ENCODE measurements at places on chromosomes 1 and 21.
A peak's percentile ranks its signal among the peaks of the same experiment; 100 is the strongest.

DNA sequence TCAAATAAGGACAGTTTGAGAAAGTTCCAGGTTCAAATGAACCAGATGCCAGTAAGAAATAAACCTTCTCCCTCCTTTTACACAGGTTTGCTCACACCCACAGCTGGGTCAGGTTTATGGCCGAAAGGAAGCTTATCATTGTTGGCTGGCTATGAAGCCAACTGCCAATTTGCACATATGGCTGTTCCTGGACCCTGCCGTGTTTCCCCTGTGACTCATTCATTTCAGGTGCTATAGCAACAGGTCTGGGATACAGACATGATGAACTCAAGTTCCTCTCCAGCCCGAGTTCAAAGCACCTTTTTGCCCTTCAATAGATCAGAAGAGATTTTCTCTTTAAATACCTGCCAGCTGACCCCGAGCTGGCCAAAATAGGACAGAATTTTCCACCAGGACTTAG lies 134.4 kb upstream of the SMYD2 start:
- no peak for DNase-seq

DNA sequence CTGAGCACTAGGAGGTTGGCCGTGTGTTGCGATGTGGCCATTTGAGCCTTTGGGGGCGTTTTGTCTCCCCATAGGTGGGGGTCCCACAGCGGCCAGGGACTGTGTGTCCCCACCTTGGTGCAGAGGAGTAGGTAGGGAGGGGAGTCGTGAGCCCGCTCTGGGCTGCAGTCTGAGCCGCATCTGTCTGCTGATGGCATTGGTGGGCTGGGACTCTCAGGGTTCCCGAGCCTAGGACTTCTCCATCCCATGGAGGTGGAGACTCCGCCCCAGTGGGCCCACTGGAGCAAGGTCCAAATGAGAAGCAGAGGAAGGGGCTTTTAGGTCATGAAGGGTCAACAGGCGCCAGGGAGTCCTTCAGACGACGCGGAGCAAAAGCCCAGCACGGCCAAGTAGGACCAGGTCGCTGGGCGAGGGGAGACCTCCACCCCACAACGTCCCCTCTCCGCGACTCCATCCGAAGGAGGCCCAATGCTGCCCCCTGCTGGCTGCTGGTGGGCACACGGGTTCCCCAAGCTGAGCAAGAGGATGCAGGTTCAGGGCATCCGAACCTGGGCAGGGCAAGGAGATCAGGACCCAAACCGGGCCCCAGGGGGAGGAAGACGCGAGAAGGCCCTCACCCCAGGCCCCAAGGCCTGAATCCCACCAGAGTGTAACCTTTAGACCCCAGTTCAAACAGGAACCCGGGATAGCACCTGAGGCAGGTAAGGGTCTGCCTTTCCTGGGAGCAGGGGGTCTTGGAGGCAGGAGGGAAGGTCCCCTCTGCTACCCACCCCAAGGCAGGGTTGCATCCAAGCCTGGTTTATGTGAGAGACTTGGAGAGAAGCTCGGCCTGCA lies 14.9 kb downstream of the TTC34 start:
- peak; percentile 68 for DNase-seq

- no peak for DNase-seq
Measured at GRCh38 chr1:98044071-98044697, 123.3 kb upstream of the DPYD start.

DNA sequence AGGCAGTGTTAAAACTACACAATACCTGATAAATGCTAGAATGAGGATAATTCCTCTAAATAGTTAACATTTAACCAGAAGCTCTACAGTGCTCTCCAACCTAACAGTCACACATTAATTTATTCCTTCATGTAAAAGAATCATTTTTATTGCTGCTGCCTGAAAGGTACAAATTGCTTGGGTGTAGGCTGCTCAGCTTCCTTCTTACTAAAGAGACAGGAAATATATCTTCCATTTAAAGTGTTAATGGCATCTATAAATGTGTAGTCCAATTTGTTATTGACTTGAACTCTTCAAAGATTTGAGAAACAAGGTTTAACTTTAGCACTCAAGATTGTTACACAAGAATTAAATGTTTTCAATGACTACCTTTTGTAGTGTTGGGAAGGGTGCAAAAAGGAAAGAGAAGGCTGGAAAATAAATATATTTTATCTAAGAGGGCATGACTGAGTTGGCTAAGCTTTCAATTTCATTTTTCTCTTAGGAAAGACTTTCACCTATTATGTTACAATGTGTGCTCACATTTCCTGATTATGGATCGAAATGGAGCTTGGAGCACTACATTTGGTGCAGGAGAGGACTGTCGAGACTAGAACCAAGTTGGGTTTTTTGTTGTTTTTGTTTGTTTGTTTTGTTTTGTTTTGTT lies 105.5 kb upstream of the CACYBP start:
- no peak for DNase-seq

DNA sequence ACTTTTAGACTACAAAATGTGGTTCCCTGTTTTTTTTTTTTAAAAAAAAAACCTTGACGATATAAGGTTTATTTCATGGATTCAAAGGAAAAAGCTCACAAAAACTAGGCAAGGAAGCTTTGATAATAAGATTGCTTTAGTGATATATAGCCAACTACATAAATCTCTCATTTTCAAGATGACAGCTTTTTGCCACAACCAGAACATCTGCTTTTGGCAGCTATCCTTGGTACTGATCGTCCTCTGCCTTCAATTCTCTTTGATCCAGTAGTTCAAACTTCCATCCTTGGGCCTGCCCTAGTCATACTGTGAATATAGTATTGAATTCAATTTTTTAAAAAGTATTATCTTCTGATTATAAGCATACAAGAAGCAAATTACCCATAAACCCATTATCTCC lies 72.9 kb upstream of the CD53 start:
- no peak for DNase-seq

- DNase-seq: no peak
Measured at GRCh38 chr1:223038288-223039006, 104.6 kb downstream of the TLR5 start.

GRCh38 chr1:80066060-80066459 lies 1059.5 kb upstream of the ADGRL4 start:
- DNase-seq: no peak

- no peak for DNase-seq
Measured at GRCh38 chr1:25647106-25647505, 30.5 kb downstream of the MAN1C1 start.

DNA sequence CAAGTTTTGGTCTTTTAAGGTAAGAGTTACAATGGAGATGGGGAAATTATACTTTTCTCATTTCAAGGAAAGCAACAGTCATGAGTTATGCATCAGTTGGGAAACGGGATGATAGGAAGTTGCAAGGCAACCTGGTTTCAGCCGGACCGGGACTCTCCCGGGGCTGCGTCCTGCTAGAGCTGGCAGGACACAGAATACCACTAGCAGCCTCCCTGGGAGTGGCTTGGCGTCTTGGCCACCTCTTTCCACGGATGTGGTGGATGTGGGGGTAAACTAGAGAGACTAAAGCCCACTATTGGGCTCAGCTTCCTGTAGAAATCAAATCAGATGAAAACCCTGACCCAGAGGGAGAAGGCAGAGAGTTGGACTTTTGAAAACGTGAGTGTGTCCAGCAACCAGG lies 71.9 kb downstream of the ADARB1 start:
- DNase-seq: no peak
